ENCODE measurements at places on chromosomes 12 and 14.

DNA sequence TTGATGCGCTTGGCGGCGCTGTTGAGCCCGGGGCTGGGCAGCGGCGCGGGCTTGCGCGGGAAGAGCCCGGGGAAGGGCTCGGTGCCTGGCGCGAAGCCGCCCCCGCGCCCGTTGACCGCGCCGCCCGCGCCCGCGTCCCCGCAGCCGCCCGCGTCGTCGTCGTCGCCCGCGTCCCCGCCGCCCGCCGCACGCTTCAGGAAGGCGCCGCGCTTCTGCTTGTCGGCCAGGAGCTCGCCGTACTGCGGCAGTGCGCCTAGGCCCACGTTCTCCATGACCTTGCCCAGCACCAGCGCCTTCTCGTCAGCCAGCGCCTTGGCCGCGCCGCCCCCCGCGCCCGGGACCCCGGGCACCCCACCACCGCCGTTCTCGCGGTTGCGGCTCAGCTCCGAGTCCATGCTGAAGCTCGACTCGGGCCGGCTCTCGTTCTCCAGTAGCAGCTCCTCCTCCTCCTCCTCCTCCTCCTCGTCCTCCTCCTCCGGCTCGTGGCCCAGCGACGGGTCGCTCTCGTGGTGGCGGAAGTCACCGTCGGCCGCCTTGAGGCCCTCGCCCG, 97.2 kb downstream of the BCL11B start:
- DNase-seq, result no peak

DNA sequence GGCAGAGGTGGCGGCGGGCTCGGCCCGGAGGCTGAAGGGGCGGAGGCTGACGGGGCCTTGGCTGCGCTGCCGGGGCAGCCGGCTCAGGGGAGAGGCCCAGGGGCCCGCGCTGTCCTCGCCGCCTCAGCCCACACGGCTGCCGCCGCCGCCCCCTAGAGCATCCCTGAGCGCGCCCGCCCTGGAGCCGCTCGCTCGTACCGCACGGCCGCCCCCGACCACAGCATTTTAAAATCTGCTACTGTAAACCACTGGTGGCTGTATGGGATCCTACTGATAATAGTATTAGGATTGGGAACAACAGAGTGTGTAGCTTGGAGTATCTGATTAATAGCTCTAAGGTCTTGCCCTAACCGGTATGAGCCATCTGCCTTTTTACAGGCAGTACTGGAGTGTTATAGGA, 22.2 kb upstream of the EDDM3A start:
- no peak for DNase-seq

- no peak for DNase-seq
These were observed 15.5 kb upstream of the NTN4 start for GRCh38 chr12:95805864-95806671.

GRCh38 chr14:72518809-72519377, 375.0 kb downstream of the DPF3 start:
- no peak for DNase-seq

- DNase-seq, result no peak
These were observed 30.7 kb upstream of the RFLNA start for GRCh38 chr12:124264089-124264795.
